ENCODE measurements at places on chromosomes 6 and 20.
A peak's percentile ranks its signal among the peaks of the same experiment; 100 is the strongest.

DNA sequence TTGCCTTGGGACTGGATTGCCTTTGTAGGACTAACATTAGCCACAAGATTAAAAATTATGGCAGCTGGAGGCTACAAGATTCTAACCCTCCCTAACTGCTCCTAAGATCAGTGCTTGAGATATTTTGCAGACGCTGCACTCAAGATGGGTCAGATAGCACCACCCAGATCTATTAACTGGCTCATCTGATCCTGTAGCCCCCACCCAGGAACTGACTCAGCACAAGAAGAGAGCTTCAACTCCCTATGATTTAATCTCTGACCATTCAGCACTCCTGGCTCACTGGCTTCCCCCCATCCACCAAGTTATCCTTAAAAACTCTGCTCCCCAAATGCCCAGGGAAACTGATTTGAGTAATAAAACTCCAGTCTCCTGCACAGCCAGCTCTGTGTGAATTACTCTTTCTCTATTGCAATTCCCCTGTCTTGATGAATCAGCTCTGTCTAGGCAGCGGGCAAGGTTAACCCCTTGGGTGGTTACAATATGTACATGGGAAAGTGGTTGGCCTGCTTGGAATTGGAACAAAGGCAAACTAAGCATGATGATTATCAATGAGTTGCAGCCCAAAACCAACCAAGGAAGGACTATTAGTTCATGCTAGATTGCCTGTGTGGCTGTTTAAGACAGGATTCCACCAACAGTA is 111.3 kb downstream of the OR2B2 start:
- DNase-seq, result no peak

DNA sequence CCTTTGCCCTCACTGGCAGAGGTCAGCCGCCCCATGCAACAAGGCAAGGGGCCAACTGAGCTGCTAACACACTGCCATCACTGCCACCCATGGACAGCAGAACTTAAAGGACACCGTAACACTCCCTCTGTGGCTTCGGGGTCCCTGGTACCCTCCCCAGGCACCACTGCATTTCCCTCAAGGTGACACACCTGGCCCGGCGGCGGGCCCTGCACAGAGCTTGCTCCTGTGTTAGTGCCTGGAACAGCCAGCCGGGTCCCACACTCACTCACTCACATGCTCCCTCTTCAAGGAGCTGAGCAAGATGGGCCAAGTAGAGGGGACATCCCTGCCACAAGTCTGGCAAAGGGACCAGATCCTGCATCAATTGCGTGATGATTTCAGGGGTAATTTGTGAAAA is 126.5 kb upstream of the SOX4 start:
- no peak for DNase-seq

GRCh38 chr20:57426271-57426689 is 35.1 kb downstream of the RBM38 start:
- no peak for DNase-seq

DNA sequence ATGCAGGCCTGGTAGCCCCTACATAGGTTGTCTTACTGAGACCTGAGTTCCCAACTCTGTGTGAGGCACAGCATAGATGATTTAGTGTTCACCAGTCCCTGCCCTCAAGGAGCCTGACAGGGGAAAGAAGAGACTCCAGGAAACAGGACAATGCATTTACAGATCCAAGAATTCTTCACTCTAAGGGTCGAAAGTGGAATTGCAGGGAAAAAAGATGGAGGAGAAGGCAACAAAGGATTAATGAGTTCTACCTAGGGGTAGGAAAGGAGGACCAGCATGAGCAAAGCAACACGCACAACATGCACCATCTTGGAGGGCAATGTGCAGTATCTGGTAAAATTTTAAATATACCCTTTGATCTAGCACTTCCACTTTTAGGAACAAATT is 5.9 kb downstream of the SPAG4 start:
- DNase-seq, result no peak

DNA sequence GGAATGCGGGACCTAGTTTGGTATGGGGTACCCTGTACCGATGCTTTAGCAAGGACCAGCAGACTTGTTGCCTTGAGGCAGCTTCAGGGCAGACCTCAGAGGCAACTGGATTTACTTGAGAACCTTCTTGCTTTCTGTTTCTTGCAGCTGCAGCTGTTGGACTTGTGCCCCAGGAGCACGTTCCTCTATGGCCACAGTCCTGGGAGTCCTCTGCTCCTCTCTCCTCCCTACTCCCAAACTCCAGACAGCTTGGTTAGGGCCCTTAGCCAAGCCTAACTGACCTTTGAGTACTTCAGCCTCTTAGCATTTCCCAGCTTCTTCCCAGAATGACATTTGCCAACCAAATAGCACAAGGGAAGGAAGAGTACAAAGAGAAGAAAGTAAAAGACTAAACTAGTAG is 34.7 kb downstream of the GHRH start:
- no peak for DNase-seq

DNA sequence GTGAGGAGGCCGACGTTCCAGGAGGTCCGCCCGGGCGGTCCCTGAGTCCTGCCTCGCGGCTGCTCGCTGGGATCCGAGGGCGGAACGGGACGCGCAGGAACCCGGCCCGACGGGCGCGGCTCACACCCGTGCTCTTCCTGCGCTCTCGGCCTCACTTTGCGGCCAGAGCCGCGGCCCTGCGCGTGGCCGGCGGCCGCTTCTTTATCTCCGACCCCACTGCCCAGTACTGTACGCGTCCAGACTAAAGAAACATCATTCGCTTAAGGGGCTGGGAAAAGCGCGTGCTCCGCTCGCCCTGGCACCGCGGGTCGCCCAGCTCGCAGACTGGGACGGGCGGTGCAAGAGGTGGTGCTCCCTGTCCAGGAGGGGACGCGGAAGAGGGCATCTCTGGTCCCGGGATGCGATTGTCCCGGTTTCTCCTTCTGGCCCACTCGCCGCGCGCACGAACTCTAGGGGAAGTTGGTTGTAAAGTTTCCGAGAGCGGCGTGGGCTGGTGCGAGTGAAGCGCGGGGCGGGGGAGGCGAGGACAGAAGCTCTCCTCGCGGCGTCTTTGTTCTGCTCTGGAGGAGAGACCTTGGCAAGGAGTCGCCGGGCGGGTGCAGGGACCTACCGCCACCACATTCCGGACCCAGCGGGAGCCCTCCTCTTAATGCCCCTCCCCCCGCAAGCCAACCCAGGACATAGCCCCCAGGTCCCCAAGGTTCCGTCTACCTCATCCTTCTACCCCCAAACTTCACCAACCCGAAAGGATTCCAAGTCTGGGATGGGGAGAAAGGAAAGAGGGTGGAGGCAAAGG is 71.0 kb downstream of the SOX4 start:
- DNase-seq, result no peak

- DNase-seq, result no peak
These were observed 132.5 kb downstream of the RTN4IP1 start for GRCh38 chr6:106496823-106497222.

GRCh38 chr20:47272893-47273590 is 83.5 kb downstream of the ZMYND8 start:
- DNase-seq, result peak; percentile 38

- no peak for DNase-seq
These were observed 28.9 kb downstream of the PLG start for GRCh38 chr6:160730911-160731310.

GRCh38 chr6:16728513-16729182 is 32.6 kb downstream of the ATXN1 start:
- no peak for DNase-seq

- no peak for DNase-seq
These were observed 600.6 kb downstream of the QKI start for GRCh38 chr6:164015088-164015484.

DNA sequence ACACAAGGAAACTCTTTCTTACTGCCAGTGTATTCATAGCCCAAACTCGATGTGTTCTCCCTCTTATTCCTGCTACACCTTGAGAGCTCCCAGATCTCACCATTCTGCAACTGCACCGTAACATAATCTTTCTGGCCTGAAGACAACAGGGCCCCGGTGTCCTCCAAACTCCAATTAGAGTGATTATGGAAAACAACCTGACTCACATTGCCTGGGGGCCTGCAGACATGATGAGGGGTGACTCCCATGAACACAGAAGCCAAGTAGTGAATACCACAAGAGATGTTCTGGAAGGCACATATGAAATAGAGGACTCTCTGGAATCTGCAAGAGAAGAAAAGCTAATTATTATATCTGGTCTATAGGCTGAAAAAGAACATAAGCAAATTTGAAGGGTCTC is 19.7 kb downstream of the SLC22A16 start:
- no peak for DNase-seq

DNA sequence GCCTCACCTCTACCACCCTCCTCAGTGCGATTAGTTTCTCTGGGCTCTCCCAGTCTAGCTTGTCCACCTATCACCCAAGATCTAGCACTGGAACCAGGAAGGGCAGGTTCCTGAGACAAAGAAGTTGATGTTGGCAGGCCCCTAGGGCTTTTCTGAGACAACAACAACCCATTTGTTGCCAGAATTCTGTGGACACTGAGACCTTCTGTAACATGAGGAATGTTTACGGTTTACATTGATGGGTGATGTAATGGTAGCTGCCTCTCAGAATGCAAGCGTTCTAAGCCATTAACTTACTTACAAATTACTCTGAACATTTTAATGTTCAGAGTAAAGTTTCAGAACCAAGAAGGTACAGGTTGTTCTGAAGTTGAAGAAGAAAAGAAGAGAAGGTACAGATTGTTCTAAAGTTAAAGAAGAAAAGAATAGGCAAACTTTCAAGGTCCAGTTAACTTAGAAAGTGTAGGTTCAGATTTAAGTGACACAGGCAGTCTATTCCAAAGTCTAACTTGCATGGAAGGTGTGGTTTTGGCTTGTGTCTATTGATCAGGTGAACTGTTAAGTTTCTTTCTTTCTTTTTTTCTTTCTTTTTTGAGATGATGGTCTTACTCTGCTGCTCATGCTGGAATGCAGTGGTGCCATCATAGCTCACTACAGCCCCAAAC is 3.7 kb upstream of the MED23 start:
- DNase-seq, result no peak

DNA sequence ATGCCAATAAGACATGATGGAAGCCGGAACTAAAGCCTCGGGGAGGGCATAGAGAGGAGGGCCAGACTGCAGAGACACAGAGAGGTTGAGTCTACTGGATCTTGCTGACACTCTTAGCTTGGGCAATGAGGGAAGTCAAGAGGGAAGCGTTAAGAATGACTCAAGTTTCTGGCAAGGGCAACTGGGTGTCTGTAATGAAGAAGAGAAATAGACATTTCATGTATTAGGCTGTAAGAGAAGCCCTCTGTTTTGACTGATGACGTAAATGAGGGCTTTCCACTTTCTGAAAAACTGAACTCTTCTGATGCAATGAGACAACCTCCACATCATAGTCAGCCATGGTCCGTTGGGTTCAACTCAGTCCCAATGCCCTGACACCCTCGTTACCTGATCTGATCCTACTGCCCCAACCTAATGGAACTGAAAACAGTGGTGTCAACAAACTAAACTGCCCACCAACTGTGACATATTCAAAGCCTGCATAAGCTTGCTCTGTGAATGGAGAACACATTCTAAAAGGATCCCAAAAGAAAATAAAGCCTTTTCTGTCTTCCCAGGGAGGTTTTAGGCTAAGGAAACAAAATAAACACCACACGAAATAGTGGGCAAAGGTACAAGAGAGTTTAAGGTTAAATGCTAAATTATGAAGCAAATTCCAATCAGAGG is 45.8 kb upstream of the PNRC1 start:
- no peak for DNase-seq

DNA sequence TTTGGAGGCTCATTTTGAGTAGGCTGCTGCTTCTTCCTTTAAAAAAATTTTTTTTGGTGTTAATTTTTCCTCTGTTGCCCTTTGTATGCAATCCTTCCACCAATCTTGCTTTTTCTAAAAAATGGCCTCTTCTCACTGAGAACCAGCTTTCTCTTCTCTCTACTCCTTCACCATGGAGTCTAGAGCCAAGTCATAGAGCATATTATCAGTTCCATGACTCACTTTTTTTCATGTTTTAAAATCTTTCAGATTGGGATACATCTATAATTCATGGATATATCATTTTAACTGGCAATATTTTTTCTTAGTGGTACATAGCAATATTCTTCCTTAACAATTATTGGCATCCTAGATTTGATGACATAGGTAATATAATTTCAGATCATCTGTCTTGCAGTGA is 62.7 kb downstream of the SLX4IP start:
- DNase-seq, result no peak

GRCh38 chr6:3959385-3959784 is 110.2 kb downstream of the FAM50B start:
- no peak for DNase-seq

- no peak for DNase-seq
These were observed 3.9 kb downstream of the ATXN1 start for GRCh38 chr6:16757332-16757731.

- peak; percentile 95 for DNase-seq
These were observed at the start of gene ATP5F1E for GRCh38 chr20:59032023-59032712. TSS of gene ATP5F1E (minus strand) at chr20:59032335. CDS start at chr20:59032251, 84 bp downstream.

GRCh38 chr6:138107752-138108592 is 753 bp upstream of the PERP start:
- no peak for DNase-seq

- DNase-seq, result no peak
These were observed 59.6 kb downstream of the JARID2 start for GRCh38 chr6:15305496-15305895.

DNA sequence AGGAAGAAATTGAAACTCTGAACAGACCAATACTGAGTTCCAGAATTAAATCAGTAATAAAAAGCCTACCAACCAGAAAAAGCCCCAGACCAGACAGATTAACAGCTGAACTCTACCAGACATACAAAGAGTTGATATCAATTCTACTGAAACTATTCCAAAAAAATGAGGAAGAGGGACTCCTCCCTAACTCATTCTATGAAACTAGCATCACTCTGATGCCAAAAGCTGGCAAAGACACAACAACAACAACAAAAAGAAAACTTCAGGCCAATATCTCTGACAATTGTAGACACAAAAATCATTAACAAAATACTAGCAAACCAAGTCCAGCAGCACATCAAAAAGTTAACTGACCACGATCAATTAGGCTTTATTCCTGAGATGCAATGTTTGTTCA is 246.0 kb upstream of the RUNX2 start:
- DNase-seq, result no peak

Data from anterior cingulate cortex (tissue), 58 donors.